Activated CD4-positive, alpha-beta T cell treated with anti-CD3 and anti-CD28 coated beads, Interleukin-2, amount 50 U/mL, for 48 hours (primary cell): ENCODE measurements at places on chromosomes 7 and 10.

DNA sequence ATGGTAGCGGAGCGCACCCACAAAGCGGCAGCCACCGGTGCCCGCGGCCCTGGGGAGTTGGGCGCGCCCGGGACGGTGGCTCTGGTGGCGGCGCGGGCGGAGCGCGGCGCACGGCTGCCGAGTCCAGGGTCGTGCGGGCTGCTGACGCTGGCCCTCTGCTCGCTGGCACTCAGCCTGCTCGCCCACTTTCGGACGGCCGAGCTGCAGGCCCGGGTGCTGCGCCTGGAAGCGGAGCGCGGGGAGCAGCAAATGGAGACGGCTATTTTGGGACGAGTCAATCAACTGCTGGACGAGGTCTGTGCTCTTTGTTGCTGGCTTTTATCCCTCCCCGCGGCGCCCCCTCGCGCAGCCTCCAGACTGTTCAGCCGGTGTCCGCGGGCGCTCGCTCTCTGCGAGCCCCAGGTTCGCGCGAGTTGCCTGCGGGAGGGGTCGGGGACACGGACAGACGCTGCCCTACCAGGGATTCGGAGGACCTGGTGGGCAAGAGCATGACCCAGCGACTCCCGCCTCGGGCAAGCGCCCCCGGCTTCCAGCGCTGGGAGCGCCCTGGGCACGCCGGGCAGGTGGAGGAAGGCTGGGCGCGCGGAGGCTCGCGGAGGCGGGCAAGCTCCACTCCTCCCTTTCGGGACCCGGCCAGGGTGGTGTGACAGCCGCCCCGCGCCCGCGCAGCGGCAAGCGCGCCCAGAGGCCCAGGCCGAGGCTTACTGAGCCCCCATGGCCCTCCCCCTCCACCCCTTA, 887 bp downstream of the COL13A1 start:
- DNase-seq, result no peak

DNA sequence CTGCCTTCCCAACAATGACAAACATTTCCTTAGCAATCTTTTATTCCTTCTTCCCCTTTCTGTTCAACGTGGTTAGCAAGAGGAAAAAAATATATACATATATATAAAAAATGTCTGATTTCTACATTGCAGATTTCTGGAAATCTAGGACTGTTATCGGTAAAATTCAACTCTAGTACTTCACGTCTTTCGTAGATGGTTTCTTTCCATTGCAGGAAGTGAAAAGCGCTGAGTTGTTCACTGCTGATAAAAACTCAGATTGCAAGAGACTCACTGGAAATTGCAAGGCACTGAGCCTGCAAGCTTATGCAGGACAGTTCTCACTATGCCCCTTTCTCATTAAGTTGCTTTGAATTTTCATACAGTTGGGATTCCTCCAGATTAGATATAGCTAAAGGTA, 23.9 kb downstream of the KIN start:
- no peak for DNase-seq

DNA sequence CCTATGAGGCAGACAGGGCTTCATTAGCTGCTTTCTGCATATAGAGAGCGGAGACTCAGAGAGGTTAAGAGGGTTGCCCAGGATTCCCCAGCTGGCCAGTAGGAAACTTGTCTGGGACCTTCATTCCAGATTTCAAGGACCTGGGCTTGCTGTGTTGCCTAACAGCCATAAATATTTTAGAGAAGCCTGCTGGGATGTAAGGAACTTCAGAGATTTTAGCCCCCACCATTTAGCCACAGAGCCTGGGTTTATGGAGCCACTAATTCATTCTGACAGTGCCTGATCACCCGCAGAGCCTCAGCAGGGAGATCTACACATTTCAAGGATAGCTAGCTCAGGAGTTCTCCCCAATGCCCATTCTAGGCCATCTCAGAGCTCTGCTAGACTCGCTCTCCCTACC, 56.6 kb upstream of the TRUB1 start:
- no peak for DNase-seq

GRCh38 chr10:15262036-15262713, 93.7 kb upstream of the NMT2 start:
- no peak for DNase-seq

- no peak for DNase-seq
Observed at GRCh38 chr7:158784270-158784669, 45.0 kb downstream of the ESYT2 start.
